AG08395 (cell line): ENCODE measurements at places on chromosomes 11 and 22.

GRCh38 chr22:46780453-46780852 lies 18.0 kb downstream of the TBC1D22A start:
- DNase-seq = no peak

- DNase-seq = peak; percentile 44
Observed at GRCh38 chr11:66335531-66336233, 552 bp downstream of the RIN1 start.

GRCh38 chr11:119912229-119912628 lies 183.2 kb upstream of the NECTIN1 start:
- DNase-seq = no peak

- no peak for DNase-seq
Observed at GRCh38 chr11:28581286-28582242, 473.4 kb downstream of the METTL15 start.

DNA sequence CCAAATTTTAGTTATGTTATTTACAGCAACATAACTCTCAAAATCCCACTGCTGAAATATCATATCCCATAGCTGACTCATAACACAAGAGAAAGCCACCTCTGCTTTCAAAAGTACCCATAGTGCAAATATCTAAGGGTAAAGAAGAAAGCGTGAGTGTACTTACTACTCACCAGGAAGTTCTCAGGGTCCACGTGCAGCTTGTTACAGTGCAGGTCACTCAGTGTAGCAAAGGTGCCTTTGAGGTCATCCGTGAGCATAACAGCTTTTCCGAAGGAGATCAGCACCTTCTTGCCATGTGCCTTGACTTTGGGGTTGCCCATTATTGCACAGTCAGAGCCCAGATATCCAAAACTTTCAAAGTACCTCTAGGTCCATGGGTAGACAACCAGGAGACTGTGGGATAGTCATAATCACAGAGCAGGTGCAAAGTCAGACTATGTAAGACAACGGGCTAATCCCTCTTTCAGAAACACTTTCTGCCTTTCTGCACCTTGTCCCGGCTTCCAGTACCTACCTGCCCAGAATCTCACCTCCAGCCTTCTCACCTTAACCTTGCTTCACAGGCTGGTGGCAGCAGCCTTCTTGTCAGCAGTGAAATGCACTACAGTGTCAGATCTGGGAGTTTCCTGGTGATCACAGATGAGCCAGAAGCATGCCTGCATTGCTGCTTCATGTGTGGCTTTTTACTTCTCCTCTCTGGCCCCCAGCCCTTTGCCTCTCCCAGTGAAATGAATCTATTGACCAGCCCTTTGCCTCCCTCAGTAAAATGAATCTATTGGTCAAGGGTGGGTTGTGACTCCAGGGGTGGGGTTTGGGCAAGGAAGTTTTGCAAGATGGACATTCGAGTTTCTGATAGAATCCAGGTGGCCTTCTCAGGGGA lies 6.5 kb downstream of the HBG1 start:
- no peak for DNase-seq

GRCh38 chr11:88181776-88182175 lies 6.5 kb upstream of the RAB38 start:
- no peak for DNase-seq

- peak; percentile 98 for DNase-seq
Observed at GRCh38 chr11:69008737-69009440, 4.2 kb downstream of the MRGPRF start.

DNA sequence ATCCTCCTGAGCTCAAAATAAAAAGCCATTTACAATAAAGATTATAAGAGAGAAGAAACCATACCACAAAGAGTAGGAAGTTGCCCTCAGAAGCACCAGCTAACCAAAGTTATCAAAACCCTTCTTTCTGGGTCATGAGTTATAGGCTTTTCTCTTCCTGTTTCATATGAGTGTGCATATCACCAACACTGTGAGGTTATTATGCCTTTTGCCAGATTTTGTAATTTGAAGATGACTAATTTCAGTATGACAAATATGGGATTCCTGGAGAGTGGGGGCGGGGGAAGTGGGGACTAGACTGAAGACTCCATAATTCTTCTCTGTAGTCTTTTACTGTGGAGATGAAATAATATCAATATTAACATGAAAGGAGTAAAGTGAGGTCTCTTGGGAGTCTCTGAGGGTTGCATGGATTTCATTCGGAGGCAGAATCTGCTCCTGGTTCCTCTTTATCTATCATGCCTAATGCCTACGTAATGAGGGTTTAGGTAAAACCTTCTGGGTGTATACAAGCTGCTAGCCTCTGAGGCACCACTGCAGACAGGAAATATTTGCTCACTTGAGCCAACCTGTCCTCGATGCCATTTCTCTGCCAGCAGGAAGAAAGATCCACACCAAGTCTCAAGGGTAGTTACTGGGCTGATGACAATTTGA lies 2.1 kb downstream of the LPXN start:
- peak; percentile 72 for DNase-seq

GRCh38 chr11:114438303-114438702 lies 964 bp upstream of the REXO2 start:
- no peak for DNase-seq

DNA sequence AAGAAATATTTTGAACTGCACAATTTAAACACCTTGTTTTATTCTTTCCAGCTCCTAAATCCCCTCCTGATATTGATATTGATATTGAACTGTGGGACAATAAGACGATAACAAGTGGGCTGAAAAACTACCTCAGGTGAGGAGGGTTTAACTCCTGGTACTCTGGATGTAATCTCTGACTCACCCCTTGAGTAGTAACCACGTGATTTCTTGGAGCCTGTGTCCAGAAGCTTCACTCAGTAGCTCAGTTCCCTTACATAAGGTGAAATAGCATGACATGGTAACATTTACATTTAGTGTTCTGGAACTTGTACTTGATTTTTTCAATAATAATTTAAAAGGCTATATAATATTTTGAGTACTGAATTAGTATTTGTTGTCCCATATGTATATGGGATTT lies 168.0 kb downstream of the PGR start:
- no peak for DNase-seq

GRCh38 chr11:37411289-37411688 lies 813.3 kb upstream of the RAG2 start:
- DNase-seq = no peak

DNA sequence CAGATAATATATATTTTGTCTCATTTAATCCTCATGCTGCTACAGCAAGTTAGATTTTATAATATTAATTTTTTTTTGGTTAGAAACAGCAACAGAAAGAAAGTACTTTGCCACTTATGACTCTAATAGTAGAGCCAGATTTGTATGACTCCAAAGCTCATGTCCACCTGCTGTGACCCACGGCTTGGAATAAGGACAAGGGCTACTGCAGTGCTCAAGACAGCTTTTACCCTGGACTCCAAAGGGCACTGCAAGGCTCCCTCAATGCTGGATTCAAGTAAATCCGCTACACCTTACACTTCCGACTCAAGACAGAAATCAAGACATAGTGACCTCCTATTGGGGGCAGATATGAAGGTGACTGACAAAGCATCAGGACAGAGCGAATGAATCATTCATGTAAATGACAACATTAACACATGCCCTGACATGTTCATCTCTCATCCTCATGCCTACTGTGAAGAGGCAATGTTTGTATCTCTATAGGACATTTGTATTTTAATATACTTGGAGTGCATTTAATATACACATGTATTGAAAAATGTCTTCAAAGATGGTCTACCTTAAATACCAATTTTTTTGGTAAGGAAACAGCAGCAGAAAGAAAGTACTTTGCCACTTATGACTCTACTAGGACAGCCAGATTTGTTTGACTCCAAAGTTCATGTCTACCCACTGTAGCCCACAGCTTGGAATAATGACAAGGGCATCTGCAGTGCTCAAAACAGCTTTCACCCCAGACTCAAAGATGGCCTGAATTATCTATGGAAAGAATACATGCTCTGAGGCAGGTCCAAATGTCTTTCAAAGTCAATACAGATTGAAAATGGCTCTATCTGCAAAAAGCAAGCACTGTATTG lies 375.6 kb upstream of the CCDC90B start:
- DNase-seq = no peak
